ENCODE measurements at places on chromosomes 1 and 21.
A peak's percentile ranks its signal among the peaks of the same experiment; 100 is the strongest.

GRCh38 chr1:230268371-230269170, 157.6 kb downstream of the PGBD5 start:
- DNase-seq: no peak

- DNase-seq: no peak
Observed at GRCh38 chr1:68269637-68270430, 37.5 kb upstream of the WLS start.

DNA sequence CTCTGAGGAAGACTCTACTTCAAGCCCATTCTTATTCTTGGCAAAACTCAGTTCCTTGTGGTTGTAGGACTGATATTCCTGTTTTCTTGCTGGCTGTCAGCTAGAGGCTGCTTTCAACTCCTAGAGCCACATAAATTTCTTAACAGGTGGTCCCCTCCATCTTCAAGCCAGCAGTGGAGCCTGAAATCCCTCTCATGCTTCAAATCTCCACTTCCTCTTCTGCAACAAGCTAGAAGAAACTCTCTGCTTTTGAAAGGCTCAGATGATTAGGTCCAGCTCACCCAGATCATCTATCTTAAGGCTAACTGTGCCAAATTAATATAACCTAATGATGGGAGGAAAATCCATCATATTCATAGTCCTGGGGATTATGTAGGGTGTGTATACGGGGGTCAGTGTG, 43.2 kb upstream of the CD34 start:
- DNase-seq: no peak

DNA sequence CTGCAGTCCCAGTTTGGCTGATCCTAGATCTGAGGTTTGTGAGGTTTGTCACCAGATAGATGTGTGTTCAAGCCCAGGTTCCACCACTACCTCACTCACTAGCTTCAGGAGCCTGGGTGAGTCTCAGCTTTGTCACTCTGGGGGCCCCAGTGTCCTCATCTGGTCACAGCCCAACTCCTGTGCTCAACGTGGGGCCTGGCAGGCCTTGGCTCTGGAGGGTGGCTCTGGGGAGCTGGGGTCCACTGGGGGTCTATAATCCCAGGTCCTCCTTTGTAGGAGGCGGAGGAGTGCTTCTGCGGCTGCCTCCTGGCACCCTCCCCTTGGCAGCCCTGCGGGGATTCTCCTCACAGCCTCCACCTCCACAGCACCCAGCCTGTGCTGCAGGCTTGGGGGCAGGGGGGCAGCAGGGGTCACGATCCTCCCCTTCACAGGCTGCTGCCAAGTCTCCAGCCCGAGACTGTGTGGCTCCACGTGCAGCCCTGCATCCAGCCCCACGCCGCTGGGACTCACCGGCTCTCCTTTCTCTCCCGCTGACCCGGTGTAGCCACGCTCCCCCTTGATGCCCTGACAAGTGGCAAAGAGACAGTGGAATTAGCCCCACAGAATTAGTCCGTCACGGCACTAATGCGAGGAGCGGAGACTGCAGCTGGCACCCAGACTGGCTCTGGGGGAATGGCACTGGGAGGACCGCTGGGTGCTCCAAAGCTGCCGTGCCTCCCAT, 22.5 kb upstream of the PEF1 start:
- no peak for DNase-seq

DNA sequence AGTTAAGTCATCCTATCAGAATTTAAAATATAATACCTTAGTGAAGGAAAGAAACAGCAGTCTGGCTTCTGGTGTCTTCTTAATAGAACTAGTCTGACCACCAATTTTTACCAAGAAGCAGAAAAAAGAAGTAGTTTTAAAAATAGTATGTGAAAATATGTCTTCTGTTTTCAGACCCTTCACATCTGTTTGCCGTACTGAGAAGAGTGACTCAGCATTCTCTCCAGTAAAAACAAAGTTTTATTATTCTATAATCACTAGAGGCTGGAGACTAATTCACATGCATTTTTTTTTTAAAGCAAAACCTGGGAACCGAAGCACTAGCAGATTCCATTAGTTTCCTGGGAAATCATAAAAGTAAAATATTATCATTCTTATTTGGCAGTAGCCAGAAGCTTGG, 163.8 kb downstream of the COL24A1 start:
- no peak for DNase-seq

GRCh38 chr1:232282498-232282897, 347.4 kb downstream of the SIPA1L2 start:
- DNase-seq: no peak

- DNase-seq: no peak
Observed at GRCh38 chr1:206915030-206915735, 6.6 kb downstream of the FCMR start.

- DNase-seq: no peak
Observed at GRCh38 chr1:22114083-22115012, 28.5 kb downstream of the WNT4 start.

GRCh38 chr1:230686747-230687146, 27.2 kb downstream of the AGT start:
- DNase-seq: no peak

DNA sequence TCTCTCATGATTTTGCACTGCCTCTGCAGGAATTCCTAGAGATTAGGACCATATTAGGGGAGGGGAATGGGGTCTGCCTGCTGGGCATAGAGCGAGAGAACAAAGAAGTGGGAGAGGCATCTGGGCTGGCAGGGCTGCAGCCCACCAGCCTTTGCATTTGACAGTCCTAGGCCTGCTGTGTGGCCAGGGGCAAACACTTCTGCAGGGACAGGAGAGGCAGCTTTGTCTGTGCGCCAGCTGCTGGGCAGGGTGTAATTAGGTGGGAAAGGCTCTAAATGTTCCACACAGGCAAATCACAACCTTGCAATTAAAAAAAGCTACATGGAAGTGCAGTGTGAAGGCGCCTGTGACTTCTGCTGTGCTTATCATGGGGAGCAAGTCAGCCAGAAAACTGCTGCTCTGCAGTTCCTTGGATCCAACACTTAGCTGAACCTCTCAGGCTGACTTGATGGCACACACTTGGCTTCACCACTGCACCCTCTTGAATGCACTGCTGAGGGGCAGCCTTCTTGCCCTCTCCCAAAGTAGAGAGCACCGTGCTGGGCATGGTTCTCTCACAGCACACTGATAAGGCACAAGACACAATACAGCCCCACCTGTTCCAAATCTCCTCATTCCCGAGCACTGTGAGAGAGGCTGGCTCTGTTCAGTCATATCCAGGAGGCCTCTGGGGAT, 73.6 kb upstream of the TLR5 start:
- DNase-seq: no peak

- DNase-seq: no peak
Observed at GRCh38 chr1:245771511-245772281, 616.9 kb downstream of the KIF26B start.

GRCh38 chr1:16053781-16054502, 10.4 kb downstream of the CLCNKB start:
- DNase-seq: no peak

DNA sequence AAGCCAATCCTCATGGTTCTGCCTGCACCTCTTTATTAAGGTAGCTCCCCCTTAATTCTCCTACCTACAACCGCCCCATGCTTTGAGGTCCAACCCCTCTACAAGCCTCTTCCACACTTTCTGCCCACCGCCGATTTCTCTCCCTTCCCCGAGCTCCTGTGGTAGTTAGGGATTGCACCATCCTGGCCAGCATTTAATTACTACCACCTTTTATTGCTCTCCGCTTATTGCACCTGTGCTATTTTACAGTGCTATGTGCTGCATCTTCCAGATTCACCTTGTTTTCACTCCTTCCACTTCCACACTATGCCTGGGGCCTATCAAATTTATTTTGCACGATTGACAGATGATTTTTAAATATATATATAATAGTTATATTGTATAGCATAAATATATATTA, 29.3 kb upstream of the DNAJC11 start:
- DNase-seq: no peak

DNA sequence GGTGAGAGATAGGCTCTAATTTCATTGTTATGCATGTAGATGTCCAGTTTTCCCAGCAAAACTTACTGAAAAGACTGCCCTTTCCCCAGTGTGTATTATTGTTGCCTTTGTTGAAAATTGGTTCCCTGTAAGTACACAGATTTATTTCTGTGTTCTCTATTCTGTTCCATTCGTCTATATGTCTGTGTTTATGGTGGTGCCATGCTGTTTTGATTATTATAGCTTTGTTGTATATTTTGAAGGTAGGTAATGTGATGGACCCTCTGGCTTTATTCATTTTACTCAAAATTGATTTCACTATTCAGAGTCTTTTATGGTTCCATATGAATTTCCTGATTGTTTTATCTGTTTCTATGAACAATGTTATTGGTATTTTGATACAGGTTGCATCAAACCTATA, 375.8 kb upstream of the VAMP3 start:
- no peak for DNase-seq

GRCh38 chr1:236141447-236142252, 689 bp upstream of the GPR137B start:
- no peak for DNase-seq

GRCh38 chr21:17688912-17689874, 76.5 kb upstream of the BTG3 start:
- peak; percentile 2 for DNase-seq

DNA sequence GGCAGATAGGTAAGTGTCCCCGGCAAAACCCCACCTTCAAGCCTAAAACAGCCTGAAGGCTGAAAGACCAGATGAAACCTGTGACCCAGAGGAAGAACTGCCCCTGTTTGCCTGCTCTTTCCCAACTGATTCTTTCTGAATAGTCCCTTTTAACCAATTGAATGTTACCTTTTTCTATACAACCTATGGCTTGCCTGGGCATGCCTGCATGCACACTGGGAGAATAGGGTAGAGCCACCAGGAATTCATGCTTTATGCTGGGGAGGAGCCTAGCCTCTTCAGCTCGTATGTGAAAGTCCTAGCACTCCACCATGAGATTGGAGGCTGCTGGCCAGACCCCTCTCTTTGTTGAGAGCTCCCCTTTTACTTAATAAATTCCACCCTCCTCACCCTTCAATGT, 340.0 kb downstream of the PTBP2 start:
- no peak for DNase-seq

DNA sequence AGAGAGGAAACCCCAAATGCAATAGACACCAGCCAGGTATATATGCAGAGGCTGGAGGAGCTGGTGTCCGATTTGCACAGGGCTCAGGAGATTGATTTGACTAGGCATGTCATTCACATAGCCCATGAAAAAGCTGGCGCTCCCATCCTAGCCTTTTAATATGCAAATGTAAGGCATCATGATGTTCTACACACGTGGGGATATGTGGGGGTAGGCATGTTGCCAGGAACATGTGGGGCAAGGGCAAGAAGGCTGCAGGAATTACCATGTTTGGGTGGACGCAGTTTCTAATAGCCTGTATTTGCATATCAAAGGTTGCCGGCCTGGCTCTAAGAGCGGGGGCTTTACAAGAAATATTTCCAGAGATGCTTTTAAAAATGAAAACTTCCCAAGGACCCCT, 11.7 kb upstream of the SH3GLB1 start:
- no peak for DNase-seq

DNA sequence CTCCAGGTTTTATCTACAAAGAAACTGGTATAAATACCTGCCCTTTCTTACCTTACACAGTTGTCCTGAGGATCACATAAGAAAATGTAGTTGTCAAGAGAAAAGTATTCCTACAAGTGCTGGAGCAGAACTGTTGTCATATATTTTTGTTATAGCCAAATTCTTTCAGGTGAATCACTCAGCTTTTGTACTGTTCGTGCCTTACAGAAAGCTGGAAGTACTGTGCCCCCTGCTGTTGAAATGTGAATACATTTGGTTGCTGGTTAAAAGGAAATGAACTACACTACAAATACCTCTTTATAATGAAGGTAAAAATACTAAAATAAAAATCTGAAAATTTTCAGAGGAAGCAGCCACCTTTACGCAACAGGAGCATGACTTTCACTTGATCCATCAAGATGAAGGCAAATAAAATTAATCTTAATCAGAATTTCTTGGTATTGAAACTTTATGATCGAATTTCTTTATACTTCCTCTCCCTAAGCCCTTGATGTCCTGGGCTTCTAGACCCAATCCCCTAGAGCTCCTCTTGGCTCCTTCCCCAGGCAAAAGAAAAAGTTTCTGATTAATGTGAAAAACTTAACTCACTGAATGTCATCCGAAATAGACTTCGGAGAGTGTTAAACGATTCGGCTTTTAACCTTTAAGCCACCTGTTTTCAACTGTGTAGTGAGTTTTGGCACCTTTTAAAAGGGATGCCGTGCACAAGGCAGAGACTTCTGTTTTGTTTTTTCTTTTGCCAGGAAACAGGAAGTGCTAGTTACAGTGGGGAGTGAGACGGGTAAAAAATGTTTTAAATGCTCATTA, 12.5 kb downstream of the CHML start:
- no peak for DNase-seq

DNA sequence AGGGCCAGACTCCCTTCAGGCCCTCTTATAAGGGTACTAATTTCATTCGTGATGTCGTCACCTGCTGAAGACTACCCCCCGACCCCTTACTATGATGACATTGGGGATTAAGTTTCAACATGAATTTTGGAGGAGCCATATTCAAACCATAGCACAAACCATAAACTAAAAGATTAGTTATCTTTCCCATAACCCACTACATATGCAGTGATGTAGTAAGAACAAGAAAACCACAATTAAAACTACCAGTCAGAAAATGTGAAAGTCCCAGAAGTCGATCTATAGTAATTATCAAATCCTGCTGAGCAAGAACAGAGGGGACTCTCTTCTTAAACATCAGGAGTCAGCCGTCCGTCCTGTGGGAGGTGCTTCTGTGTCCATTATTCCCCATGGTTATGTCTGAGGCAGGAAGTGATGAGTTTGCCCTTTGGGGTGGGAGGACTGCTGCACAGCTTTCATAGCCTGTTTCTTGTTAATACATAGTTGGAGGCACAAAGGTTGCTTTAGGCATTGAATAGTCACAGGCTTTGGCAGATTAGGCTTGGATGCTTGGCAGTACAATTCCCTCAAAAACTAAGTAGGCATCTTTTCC, 35.9 kb upstream of the PTGFRN start:
- no peak for DNase-seq

- no peak for DNase-seq
Observed at GRCh38 chr1:1973716-1974642, 29.6 kb downstream of the CFAP74 start.

- no peak for DNase-seq
Observed at GRCh38 chr1:203693721-203694120, 67.1 kb downstream of the ATP2B4 start.

- no peak for DNase-seq
Observed at GRCh38 chr1:233962878-233963277, 58.4 kb downstream of the SLC35F3 start.

DNA sequence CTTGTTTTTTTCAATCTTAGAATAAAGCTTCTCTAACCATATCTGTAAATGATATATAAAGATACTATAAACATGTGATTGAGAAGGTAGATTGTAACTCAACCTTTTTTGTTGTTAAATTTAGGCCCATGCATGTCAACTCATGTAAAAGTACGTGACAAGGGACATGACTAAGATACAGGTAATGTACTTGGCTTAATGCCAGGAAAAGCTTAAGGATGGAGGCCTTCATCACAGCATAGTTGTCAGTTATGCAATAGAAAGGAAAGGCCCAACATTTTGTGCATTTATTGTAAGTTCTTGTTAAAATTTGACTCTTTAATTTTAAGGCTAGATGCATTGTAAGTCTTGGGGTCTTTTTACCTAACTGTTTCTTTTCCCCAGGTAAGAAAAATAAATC, 305.1 kb downstream of the LTN1 start:
- no peak for DNase-seq

All from activated T-helper 1 cell treated with anti-CD3 and anti-CD28 coated beads, Interleukin-2, amount 50 U/mL, for 16 hours (primary cell).